ENCODE measurements at places on chromosomes 4 and X. TPM values are rescaled to one million over a fixed set of nuclear protein-coding genes. Genes with fewer than 3 reads are reported as not detected.

Gene CD38
- 9.6 TPM for total RNA-seq

DNA sequence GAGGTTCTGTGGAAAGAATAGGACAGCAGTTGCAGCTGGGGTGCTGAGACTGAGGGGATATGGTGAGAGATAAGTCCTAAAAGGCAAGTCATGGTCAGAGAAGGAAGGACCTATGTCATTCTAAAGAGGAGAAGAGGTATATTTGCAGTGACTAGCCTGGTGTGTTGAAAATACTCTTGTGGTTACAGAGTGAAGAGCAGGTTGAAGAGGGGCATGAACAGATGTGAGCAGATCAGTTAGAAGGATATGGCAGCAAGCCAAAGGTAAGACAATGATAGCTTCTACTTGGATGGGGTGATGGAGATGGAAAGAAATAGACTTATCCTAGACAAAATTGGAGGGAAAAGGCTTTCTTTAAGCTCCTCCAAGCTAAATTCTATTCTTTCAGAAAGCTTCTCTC is 469.8 kb upstream of the CPEB2 start:
- no peaks in the 10 kb centered on the region for H3K27me3 ChIP-seq

DNA sequence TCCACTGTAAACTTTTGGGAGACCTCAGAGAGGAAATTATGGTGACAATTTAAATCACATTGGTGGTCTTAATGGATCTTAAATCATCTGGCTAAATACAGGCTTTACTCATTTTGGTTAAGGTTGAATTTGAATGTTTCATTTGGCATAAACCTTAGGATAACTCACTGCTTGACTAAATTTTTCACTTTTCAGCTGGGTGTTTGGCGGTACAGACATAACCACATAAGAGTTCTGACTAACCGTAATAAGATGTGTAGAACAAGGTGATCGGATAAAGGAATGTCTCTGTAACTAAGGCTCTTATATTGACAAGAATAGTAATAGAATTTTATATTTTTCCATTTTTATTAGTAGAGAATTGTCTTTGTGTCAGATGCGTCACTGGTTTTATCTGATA is 281.0 kb downstream of the BMPR1B start:
- no peak for DNase-seq
- no peaks in the 10 kb centered on the region for H3K36me3 ChIP-seq
- H3K4me1 ChIP-seq: no peaks in the 10 kb centered on the region
- H3K27me3 ChIP-seq: no peaks in the 10 kb centered on the region
- H3K27ac ChIP-seq: no peak overlapping the region

Gene NUDT9
- 4.4 TPM for total RNA-seq

Gene IRF2
- total RNA-seq: 11.4 TPM

DNA sequence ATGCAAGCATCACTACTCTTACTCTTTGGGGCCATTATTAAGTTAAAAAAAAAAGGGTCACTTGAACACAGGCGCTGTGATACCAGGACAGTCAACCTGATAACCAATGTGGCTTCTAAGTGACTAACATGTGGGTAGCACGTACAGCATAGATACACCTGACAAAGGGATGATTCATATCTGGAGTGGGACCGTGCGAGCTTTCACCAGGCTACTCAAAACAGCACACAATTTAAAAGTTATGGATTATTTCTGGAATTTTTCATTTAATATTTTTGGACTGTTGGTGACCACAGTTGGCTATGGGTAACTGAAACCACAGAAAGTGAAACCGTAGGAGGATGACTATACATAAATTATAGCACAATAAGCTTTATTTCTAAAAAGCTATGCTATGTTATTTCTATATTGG is 113.8 kb upstream of the STIM2 start:
- H3K27me3 ChIP-seq: no peaks in the 10 kb centered on the region
- DNase-seq: no peak
- no peak overlapping the region for H3K27ac ChIP-seq
- peaks cover 8% of the 10 kb centered on the region for H3K36me3 ChIP-seq
- no peaks in the 10 kb centered on the region for H3K4me1 ChIP-seq

DNA sequence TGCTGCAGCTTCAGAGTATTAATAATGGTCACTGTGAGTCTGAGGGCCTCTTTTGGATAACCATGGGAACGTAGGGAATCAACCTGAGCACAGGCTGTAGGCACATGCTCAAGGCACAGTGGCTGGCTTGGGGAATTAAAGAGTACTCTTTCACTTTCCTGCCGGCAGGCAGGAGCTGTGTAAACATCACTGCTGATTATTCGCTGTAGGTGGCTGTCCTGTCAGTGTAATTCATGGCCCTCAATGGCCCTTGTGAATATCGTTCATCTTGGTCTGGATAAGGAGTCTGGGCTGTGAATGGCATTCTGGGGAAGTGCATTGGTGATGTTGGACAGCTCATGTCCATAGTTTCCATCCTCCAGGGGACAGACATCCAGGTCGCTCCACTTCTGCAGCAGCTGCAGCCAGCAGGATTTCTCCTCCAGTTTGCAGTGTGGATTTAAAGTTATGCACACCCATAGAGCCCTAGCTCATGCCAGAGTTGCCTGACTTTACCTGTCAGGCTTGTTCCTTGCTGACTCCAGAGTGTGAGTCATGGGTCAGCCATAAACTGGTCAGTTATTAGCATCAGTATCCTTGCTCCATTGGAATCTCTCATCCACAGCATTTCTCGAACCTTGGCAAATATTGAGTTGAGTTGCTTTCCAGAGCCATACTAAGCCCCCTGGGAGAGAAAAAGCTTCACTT is 43.0 kb downstream of the C4orf33 start:
- H3K27me3 ChIP-seq: no peaks in the 10 kb centered on the region
- no peak for DNase-seq
- no peak overlapping the region for H3K4me3 ChIP-seq
- no peaks in the 10 kb centered on the region for H3K4me1 ChIP-seq
- H3K27ac ChIP-seq: no peak overlapping the region

- H3K27me3 ChIP-seq: no peaks in the 10 kb centered on the region
- no peak overlapping the region for H3K27ac ChIP-seq
- H3K36me3 ChIP-seq: no peaks in the 10 kb centered on the region
- no peak for DNase-seq
Observed at GRCh38 chr4:124070688-124071484, 641.6 kb downstream of the ANKRD50 start.

DNA sequence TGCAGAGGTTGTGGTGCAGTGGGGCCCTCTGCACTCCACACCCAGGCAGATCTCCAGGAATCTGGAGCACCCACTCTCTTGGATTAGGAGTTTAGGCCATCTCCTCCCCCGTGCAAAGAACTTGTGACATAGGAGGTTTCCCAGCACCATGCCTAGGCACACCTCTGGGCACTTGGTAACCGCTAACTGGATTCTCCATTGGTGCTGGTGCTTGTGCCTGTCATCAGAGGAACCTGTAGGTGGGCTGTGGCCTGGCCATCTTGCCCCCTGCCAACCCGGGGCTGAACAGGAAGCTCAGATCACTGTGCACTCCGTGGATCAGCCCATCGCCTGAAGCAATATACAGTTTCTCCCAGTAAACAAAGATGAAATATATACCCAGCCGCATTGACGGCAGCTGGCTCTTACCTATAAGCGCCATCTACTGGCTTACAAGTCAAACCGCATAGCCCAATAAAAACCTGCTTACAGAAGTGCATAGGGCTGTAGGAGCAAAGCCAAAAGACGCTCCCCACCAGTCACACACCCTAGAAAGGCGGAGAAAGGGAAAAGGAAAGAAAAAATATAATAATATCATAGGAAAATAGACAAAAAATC is 19.1 kb upstream of the TEX13B start:
- no peaks in the 10 kb centered on the region for H3K36me3 ChIP-seq
- no peaks in the 10 kb centered on the region for H3K27me3 ChIP-seq
- H3K27ac ChIP-seq: no peak overlapping the region

Gene SSX1
- total RNA-seq: not detected

DNA sequence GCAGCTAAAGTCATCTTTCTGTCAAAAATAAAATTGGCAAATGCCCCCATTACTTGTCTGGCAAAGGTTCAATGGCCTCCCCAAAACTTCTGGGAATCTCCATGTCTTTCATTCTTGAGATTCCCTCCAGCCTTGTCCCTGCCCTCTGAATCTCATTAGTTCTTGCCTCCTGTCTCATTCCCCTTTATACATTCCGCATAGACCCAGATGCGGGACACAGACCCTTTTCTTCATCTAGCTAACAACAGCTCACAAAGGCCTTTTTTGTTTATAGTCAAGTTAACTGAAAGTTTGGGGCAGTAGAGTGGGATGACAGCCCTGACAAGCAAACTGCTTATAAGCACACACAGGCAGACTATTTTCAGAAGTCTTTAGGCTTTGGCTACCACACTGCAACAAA is 306.1 kb upstream of the FAM241A start:
- no peak overlapping the region for H3K4me3 ChIP-seq
- H3K4me1 ChIP-seq: no peaks in the 10 kb centered on the region
- no peaks in the 10 kb centered on the region for H3K27me3 ChIP-seq
- no peak overlapping the region for H3K27ac ChIP-seq

All from CD4-positive, alpha-beta T cell (primary cell).